ENCODE measurements at places on chromosomes 3 and 15.

- no peak for DNase-seq
Observed at GRCh38 chr3:119350114-119350513, 55.9 kb downstream of the ARHGAP31 start.

GRCh38 chr3:122564155-122564912 is at the start of the genes DTX3L and PARP9:
Gene DTX3L (plus strand): TSS chr3:122564338. CDS start chr3:122564427, 89 bp downstream.
Gene PARP9 (minus strand): TSS chr3:122564300. CDS start chr3:122559620, 4,680 bp downstream.
- peak; percentile 57 for DNase-seq

DNA sequence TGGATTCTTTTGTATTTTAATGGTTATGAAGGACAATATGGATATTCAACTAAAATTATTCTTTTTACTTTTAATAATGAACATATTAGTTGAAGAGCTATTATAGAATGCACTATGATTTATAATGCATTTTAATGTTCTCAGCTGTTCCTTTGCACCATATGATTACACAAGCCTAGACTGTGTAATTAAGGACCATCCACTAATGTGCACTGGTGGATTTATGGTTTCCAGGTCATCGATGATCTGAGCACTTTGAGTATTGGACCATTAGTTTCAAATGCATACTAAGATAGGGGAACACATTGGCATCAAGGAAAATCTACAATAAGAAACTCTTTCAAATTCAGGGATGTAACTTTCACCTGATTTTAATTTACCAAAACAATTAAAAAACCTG is 16.8 kb downstream of the LRRN1 start:
- DNase-seq: no peak

GRCh38 chr15:24684313-24684712 is 8.7 kb downstream of the NPAP1 start:
- no peak for DNase-seq
